Thoracic aorta (tissue), 2 donors: ENCODE measurements at places on chromosomes 2 and 18. TPM values are rescaled to one million over a fixed set of nuclear protein-coding genes. Genes with fewer than 3 reads are reported as not detected.

CPO gene
- 3.0 TPM for total RNA-seq

CCDC93 gene
- 11.0 TPM for total RNA-seq

TSGA10 gene
- total RNA-seq: 8.8 TPM

EFHD1 gene
- 211 TPM for total RNA-seq

CNTNAP5 gene
- not detected for total RNA-seq

GRCh38 chr2:10272464-10272863 lies 30.2 kb upstream of the HPCAL1 start:
- DNase-seq: no peak

- DNase-seq: no peak
Measured at GRCh38 chr2:231334981-231335380, 60.5 kb upstream of the B3GNT7 start.

DNA sequence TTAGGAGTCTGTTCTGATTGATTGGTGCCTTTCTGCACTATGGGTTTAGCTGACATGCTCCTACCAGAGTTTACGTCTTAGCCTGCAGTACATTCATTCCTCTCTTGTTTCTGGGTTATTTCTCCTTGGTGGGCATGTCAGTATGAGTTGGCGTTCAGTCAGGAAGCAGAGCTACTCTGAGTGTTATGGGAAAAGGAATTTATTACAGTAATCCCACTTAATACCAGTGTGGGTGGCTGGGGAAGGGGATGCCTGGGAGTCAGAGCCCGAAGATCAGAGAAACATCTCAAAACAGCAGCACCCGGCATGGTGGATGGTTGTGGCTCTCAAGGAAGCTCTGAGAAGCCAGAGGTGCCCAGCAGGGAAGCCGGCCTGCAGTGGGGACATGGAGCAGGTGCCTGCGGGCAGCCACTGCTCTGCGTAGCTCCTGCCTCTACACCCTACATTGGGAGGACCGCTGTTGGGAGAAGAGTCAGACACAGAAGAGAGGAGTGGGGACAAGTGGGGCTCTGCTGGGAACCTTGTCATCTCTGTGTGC lies 48.9 kb downstream of the RAB31 start:
- no peak for DNase-seq

- DNase-seq: no peak
Measured at GRCh38 chr2:235238537-235238936, 255.3 kb upstream of the AGAP1 start.
